ENCODE measurements at places on chromosomes 13 and 19. TPM values are rescaled to one million over a fixed set of nuclear protein-coding genes. Genes with fewer than 3 reads are reported as not detected.

Gene FPR1
- total RNA-seq: not detected

Gene LRCH1
- 9.4 TPM for total RNA-seq

Gene ZNF154
- total RNA-seq: not detected

Gene CHST8
- total RNA-seq: 0.13 TPM

Gene HIPK4
- 0.26 TPM for total RNA-seq

Gene ADGRE3
- total RNA-seq: not detected

Gene CGB3
- total RNA-seq: 0.14 TPM

Gene ZNF492
- not detected for total RNA-seq

Gene C19orf73
- 2.1 TPM for total RNA-seq

Gene TUBA3C
- not detected for total RNA-seq

Gene JAK3
- total RNA-seq: 0.27 TPM

Gene COL5A3
- 4.2 TPM for total RNA-seq

Gene PROZ
- not detected for total RNA-seq

Gene TMEM145
- 3.7 TPM for total RNA-seq

Gene SLC25A41
- 0.20 TPM for total RNA-seq

Gene RASAL3
- not detected for total RNA-seq

Gene SUGT1
- total RNA-seq: 49.5 TPM

Gene ZNF835
- not detected for total RNA-seq

Gene OR2Z1
- total RNA-seq: not detected

Gene MEIOSIN
- not detected for total RNA-seq

Gene ZNF99
- total RNA-seq: not detected

Gene SELENOV
- not detected for total RNA-seq

Gene HIF3A
- total RNA-seq: not detected

Gene PRR19
- total RNA-seq: 5.1 TPM

Gene PDX1
- total RNA-seq: 0.07 TPM

Gene MISP3
- 3.6 TPM for total RNA-seq

Gene IGFL3
- not detected for total RNA-seq

Gene LIM2
- total RNA-seq: not detected

Gene DAND5
- total RNA-seq: not detected

Gene HSPB6
- total RNA-seq: 0.20 TPM

Gene ELANE
- 0.14 TPM for total RNA-seq

Gene STAP2
- total RNA-seq: not detected

Gene CYP4F22
- total RNA-seq: 0.08 TPM

Gene RUVBL2
- 204 TPM for total RNA-seq

Gene SIGLEC12
- total RNA-seq: not detected

Data from A549 treated with DMSO at 1 μM for 4 hours (cell line).